ENCODE measurements at places on chromosomes 7 and 10.

DNA sequence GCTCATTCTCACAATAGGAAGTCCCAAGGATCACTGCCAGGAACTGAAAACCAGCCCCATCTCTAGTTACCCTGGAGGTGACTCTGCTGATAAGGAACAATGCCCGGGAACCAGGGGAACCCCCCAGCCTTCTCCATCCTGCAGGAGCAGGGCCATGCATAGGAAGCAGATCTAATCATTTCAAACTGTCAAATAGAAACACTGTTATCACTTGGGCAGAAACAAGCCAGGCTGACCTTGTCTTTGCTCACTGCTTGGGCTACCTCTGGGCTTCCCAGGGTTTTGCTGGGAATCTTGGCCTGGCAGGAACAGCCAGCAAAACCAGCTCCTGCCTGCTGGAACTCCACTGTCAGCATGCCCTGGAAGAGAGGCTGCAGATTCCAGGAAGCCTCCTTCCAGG, 114.1 kb downstream of the RNF216 start:
- no peak for DNase-seq

- no peak for DNase-seq
Measured at GRCh38 chr7:13032084-13032483, 344.7 kb downstream of the ARL4A start.

- no peak for DNase-seq
Measured at GRCh38 chr7:102208826-102209225, 77.8 kb upstream of the SH2B2 start.

- DNase-seq: no peak
Measured at GRCh38 chr10:624605-625332, 64.7 kb downstream of the DIP2C start.

- DNase-seq: no peak
Measured at GRCh38 chr10:84296091-84296981, 32.1 kb upstream of the CCSER2 start.

- no peak for DNase-seq
Measured at GRCh38 chr7:41809940-41810576, 107.2 kb upstream of the INHBA start.

DNA sequence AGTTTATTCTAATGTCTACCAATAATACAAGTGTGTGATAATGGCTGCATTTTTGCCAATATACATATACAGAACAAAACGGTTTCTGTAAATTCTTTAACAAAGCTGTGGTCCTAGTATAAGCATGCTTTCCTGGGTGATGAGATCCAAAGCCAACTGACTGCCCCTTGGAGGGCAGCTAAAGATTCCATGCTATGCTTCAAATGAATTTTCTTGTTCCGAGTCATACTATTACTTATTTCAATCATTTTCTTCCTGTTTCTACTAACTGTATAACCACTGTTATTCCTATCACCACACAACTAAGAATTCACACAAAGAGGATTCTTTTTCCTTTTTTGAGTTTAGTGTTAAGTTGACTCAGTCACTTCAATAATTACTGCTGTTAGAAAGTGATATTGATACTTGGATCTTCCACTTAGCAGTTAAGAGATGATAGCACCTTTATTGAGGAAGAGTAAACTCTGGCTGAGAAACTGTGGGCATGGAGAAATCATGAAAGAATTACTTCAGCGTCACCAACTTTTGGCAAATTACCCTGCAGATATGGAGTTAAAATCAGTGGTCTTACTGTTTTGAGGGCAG, 197.5 kb downstream of the ARL4A start:
- no peak for DNase-seq

DNA sequence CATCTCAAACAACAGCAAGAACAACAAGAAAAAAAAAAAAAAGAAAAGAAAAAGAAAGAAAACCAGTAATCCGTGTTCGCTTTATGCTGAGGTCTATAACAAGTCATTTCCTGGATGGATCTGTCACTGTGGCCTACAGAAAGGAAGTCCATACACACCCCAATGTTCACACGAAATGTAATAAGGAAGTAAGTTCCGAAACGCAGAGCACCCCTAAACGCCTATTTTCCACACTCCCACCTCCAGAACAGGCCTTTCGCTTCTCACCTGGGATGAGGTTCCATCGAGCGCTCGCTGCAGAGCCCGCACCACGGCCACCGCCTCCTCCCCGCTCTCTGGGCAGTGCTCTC, 735 bp downstream of the ZNF394 start:
- DNase-seq: no peak

DNA sequence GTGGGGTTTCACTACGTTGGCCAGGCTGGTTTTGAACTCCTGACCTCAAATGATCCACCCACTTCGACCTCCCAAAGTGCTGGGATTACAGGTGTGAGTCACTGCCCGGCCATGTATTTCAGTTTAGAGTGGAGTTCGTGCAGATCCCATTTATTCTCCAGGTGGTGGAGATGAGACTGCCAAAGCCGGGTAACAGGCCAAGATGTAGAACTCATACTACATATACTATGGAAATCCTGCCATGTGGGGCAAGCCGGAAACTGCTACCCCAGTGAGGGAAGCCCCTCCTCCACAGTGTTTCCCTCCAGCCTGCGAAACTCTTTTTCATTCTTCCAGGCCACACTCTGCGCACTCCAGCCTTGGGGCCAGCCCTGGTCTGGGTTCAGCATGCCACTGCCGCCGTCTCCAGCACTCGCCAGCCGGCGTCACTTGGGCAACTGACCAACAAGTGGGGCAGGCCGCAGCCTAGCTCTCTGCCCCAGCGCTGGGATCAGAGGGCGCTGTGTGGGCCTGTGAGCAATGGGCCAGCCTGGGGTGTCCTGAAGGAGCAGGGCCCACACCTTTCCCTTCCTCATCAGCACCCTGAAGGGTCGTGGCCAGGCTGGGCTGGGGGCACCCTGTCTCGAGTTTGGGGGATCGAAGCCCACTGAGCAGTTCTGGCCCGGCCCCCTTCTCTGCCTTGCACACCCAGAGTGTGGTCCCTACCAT, 122.0 kb downstream of the TRRAP start:
- no peak for DNase-seq

GRCh38 chr10:34112171-34112782, 702.8 kb downstream of the PARD3 start:
- no peak for DNase-seq

- no peak for DNase-seq
Measured at GRCh38 chr7:4299431-4299830, 382.7 kb upstream of the FOXK1 start.

DNA sequence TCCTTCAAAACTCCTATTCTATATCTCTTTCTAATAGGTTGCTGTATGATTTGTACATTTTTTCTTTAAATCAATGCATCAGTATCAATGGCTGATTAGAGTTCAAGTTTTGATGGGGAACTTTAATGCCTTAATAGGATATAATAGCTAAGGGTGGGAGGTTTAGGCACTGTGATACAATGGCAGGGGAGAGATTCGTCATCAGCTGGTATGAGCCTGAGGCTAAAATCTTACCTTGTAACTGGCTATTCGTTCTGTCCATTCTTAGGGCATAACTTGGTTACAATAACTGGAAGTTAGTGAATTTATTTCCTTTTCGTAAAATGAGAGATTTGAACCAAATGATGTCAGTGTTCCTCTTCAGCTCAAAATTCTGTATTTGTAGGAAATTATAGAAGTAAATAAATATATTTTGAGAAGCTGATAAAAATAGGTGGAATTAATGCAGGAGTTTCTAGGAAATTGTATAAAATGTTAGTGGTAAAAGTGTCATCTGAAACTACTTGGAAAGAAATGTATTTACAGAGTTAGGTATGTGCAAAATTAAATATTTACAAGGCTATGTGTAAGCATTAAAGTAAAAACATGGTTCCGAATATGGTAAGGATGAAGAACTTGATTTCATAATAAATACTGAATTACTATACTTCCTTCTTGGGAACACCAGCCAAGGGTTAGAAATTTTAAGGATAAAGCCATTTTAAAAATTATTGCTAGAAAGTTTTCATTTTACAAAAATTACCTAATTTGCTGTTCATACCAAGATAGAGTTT, 27.5 kb upstream of the NAMPT start:
- DNase-seq: no peak

DNA sequence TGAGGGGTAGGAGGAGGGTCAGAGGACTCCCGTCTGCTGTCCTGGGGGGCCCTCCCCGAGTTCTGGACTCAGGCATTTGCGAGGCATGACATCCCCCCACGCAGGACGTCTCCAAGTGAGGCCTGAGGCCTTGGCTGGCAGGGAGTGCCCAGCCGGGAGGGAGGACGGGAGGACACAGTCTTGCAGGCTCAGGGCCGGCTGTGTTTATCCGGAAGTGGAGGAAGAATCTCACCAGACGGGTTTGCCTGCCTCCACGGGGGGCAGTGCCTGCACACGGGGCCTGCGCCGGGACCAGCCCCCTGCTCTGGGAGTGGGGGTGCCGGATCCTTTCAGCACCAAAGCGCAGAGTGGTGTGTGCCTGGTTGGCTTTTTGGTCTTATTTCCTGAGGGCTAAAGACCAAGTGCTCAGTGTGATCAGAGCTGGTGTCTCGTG, 10.9 kb downstream of the PWWP2B start:
- DNase-seq: peak; percentile 46

GRCh38 chr7:107387128-107387527, 82.7 kb upstream of the GPR22 start:
- DNase-seq: peak; percentile 81

- no peak for DNase-seq
Measured at GRCh38 chr7:25613912-25614311, 385.6 kb upstream of the NPVF start.

DNA sequence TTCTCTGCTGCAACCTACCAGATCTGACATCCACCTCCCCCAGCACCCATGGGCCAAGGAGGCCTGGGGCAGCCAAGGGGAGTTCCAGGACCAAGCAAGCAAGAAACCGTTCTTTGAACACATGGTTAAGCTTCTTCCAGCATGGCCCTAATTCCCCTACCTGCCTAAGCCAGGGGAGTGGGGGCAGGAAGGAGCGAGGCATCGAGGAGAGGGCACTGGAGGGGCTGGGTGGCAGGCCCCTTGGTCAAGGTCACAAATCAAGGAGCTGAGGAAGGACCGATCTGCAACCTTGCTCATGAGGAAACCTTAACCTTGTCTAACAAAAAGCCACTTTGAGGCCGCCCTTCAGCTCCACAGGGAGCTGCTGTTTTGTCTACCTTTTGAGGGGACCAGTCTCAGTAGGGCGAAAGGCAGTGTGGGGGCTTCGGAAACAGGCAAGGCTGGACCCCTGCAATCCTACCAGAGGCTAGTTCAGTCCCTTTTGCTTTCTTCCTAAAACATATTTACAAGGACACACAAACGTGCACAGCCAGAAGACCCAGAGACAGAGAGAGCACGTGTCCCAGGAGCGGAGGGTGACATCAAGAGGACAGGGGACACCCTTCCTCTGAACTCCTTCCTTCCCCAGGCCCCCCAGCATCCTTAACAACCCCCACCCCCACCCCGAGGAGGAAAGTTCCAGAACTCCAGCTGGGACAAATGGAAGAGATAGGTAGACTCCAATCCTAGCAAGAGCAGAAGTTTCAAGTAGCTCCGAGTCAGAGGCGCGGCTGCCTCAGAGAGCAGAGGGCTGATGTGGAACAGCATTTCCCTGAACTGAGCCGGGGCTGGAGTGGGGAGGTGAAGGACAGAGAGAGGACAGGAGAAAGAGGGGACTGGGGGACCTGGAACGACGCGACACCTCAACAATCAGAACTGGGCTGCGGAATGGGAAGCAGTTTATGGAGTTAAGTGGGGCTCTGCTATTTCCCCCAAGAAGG, 28.2 kb downstream of the SPOCK2 start:
- no peak for DNase-seq

GRCh38 chr10:92517034-92517655, 56.7 kb downstream of the IDE start:
- peak; percentile 63 for DNase-seq

- DNase-seq: no peak
Measured at GRCh38 chr10:79638318-79638717, 27.6 kb downstream of the SFTPA1 start.

GRCh38 chr7:7820409-7820808, 102.0 kb upstream of the RPA3 start:
- no peak for DNase-seq

- DNase-seq: no peak
Measured at GRCh38 chr10:130961506-130962239, 349.8 kb downstream of the TCERG1L start.

DNA sequence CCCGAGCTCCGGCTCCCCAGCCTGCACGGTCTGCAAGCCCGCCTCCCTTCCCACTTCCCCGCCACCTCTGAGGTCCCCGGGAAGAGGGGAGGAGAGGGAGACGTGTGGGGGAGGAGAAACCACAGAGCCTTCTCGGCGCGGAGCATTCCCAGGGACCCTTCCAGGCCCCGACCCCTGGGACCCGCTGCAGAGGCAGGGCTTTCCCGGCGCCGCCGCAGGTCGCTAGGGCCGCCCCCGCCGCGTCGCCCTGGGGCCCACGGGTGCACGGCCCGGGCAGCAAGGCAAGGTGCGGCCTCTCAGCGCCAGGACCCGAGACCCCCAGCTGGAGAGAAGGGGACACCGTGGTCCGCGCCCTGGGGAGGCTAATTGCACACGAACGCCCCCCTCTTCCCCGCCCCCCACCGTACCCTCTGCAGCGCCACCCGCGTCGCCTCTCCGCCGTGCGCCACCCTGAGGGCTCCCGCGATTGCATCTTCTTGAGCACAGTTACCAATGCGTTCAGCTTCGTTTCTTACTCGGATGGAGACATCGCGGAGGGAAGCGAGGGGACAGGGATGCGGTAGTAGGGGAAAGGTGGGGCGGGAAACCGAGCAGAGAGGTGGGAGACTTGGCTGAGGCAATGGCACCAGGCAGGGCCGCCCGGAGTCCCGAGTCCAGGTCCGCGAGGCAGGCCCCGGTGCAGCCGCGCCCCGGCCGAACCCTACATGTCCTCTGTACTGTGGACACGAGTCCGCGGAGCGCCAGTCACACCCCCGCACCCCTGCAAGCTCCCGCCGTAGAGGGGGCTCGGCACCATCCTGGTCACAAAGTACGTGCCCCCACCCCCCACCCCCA, 28.9 kb downstream of the SKIDA1 start:
- peak; percentile 56 for DNase-seq

- no peak for DNase-seq
Measured at GRCh38 chr10:71300555-71301370, 18.3 kb upstream of the SLC29A3 start.

- no peak for DNase-seq
Measured at GRCh38 chr7:80642871-80643270, 4.4 kb downstream of the CD36 start.

- no peak for DNase-seq
Measured at GRCh38 chr7:66961096-66961495, 34.3 kb downstream of the SBDS start.

- peak; percentile 28 for DNase-seq
Measured at GRCh38 chr10:70699659-70700174, 27.4 kb downstream of the ADAMTS14 start.

- no peak for DNase-seq
Measured at GRCh38 chr10:92834331-92834730, 14.0 kb upstream of the EXOC6 start.

GRCh38 chr7:90618876-90619275, 22.8 kb downstream of the CDK14 start:
- no peak for DNase-seq

All from WERI-Rb-1 (cell line).